ENCODE measurements at places on chromosomes 3 and 15.

- DNase-seq: no peak
Measured at GRCh38 chr3:180870008-180870699, 42.3 kb upstream of the FXR1 start.

DNA sequence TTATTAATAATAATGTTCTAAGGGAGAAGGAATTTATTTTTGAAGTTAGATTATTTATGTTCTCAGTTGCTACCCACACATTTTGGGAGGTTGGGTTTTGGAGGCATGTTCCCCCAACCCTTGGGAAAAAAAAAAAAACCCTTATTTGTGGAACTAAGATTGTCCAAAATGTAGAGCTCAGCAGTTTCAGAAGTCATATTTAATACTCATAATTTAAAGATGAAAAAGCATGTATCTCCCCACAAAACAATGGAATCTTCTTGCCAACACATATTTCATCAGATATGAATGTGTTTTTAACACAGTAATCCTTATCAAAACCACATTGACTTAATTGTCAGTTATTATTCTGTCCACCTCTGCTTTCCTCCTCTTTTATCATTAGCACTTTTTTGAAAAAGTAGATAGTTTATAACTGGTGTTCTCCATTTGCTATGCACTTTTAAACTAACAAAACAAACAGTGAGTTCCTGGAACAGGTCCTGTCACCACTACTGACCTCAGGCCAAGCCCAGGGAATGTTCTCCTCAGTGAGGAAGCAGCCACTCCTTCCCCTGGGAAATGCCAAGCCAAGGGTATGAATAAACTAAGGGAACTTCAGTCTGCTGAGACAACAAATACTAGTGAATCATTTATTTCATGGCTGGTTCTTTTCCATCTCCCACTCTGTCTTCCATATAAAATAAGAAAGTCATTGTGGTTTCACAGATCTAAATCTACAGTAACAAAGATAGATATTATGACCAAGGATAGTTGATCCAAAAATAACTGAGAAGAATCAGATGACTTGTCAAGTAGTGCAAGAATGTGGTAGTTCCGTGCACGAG is 414.4 kb upstream of the ALCAM start:
- peak; percentile 94 for DNase-seq

- DNase-seq: no peak
Measured at GRCh38 chr15:25890529-25890928, 27.4 kb upstream of the ATP10A start.

- DNase-seq: peak; percentile 79
Measured at GRCh38 chr3:105359098-105359762, 7.5 kb upstream of the ALCAM start.

- DNase-seq: no peak
Measured at GRCh38 chr3:81886081-81886480, 124.6 kb upstream of the GBE1 start.

- DNase-seq: peak; percentile 52
Measured at GRCh38 chr3:47365213-47366153, 15.3 kb upstream of the PTPN23 start.

DNA sequence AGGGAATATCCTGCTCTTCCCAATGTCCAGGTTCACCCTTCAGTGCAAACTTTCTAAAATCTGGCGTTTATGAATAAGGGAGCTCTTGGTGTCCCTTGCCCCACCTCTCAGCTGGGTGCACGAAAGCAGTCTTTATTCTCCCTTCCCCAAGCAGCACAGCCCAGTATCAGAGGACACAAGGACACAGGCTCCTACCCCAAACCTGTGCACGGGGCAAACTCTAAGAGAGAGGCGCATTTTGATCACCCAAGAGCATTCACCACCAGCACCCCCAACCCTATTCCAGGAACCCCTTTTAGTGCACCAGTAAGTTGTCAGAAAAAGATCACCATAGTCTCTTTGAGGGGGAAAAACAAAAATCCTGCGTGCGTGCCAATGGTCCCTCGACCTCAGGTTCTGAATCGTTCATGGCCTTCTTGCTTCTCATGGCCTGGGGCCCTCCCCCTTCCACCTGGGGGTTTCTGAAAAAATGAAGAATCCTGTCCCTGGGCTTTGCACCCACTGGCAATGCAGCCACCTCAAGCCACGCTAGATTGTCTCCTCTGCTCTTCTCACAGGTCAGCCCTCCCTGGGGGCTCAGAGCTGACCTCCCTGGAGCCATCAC is 78.9 kb downstream of the FAM174B start:
- no peak for DNase-seq

DNA sequence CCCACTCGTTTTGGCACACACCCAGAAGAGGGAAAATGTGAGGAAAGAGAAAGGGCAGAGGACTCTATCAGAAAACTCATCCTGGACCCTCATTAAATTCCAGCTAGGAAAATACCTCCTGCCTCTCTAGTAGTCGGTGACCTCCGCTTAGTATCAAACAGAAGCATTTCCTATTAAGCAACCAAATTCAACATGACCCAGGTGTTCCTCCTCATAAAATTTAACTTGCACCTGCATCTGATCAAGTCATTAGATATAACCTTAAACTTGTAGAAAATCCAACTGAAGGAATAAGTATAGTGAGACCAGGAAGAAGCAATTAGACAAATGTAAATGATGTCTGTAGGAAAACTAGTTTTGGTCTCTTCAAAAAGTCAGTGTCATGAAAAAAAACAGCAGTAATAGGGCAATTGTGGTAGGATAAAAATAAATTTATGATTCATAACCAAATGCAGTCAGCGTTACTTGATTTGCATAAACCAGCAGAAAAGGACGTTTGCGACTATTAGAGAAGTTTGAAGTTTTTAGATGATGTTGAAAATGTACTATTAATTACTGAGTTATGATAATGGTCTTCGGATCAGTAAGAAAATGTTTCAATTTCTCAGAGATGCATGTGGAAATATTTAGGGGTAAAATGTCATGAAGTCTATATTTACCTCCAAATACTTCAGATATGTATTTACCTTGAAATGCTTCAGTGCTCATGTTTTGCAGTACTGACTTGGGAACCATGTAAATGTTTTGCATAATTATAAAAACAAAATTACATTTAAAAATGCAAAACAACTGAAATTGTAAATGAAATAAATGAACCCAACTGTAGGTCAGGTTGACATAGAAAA is 44.6 kb downstream of the LDHAL6B start:
- DNase-seq: no peak

GRCh38 chr3:133703915-133704314 is 42.2 kb upstream of the TOPBP1 start:
- no peak for DNase-seq

DNA sequence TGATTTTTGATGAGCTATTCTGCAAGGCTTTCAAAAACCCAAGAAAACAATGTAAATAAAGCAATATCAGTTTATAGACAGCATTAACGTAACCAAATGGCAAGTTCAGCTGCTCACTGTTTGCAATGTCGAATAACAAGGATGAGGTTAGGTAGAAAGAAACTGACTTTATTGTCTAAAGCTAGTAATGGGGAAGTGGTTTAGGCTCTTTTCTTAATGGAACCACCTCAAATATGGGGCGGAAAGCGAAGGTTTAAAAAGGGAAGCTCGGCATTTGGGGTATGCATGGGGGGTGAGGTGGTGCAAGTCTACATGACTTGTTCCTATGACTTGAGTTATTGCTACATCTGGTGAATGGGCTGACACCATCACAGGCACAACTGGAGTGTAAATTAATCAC is 1060.2 kb downstream of the NSUN3 start:
- no peak for DNase-seq

- DNase-seq: no peak
Measured at GRCh38 chr3:134378384-134378783, 4.1 kb upstream of the AMOTL2 start.

GRCh38 chr15:31486506-31486905 is 159.9 kb downstream of the KLF13 start:
- no peak for DNase-seq

GRCh38 chr15:66773129-66773873 is 71.3 kb downstream of the SMAD6 start:
- no peak for DNase-seq

- DNase-seq: no peak
Measured at GRCh38 chr3:6444888-6445658, 415.8 kb upstream of the GRM7 start.

DNA sequence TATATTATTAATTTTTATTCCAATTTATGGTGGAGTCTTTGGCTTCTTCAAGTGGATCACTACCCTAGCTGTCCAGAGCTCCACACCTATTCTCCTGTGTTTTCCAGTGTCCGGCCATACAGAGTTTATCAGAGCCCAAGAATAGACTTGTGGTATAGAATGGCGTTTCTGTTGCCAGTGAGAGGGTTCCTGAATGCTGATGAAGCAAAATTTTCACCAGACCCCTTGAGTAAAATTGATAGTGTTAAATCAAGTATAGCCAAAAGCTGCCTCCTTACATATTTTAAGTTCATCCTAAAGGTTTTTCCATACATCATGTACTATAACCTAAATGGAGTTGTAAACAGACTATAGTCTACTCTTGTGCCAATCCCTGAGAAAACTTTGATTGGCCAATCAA is 171.5 kb upstream of the CHL1 start:
- no peak for DNase-seq

DNA sequence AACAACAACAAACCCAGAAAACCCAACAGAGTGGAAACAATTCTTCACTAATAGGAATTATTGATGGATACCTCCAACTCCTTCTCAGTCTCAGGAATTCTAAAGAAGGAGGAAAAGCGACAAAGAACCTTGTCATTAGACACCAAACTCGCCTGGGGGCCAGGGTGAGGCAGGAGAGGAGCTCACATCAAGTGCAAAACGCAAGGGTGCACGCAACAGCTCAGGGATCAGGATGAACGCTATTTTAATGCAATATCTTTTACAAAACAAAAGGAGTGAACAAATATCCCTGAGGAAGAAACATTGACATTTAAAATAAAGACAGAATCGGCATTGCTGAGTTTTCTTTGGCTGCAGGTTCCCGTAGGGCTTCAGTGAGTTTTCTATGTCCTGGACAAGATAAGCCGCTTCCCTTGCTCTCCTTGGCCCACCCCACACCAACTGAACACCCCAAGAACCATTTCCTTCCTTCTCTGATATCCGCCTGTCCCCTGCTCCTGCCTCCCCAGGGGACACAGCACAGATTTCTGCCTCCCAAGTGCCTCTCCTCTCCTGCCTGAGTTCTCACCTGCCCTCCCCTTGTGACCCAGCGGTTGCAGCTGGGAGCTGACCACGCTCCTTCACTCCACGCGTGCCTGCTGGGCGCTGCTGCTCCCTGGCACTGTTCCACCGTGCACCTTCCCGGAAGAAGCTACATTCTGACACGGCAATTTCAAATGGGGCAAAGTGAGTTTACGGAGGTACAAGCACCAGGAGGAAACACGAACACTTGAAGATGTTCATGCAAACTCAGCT is 63.0 kb downstream of the ATP10A start:
- no peak for DNase-seq

DNA sequence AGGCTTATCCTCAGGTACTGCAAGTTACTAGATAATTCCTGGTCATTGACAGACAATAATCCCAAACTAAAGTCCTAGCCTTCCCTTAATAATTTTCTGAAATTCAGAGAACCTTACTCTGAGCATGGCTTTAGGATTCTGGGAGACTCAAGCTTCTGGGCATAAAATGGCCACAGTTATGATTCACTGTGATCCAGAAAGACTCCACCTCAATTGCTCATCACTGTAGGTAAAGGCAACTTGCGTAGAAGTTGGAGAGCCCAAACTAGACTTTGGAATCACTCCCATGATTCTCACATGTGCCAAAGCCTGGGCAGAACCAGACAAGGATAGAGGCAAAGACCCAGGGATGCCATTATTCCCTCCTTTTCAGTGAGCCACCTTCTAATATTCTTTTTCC is 195.3 kb downstream of the OSBPL10 start:
- no peak for DNase-seq

DNA sequence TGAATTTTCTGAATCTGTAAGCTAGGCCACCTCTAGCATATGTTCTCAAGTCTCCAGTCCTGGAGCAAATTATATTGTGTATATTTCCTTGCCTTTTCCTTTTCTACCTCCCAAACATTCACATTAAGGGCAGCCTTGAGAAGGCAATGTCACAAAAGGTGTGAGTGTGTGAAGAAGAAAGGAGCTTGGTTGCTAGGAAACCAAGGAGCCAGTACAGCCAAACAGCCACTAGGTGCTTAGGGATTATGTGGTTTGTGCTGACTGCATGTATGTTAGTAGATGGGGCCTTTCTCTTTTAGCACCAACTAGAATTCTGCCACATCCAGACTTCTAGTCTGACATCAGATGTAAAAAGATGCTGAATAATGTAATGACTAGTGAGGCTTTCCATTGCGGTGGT is 118.8 kb upstream of the DAZL start:
- peak; percentile 54 for DNase-seq

DNA sequence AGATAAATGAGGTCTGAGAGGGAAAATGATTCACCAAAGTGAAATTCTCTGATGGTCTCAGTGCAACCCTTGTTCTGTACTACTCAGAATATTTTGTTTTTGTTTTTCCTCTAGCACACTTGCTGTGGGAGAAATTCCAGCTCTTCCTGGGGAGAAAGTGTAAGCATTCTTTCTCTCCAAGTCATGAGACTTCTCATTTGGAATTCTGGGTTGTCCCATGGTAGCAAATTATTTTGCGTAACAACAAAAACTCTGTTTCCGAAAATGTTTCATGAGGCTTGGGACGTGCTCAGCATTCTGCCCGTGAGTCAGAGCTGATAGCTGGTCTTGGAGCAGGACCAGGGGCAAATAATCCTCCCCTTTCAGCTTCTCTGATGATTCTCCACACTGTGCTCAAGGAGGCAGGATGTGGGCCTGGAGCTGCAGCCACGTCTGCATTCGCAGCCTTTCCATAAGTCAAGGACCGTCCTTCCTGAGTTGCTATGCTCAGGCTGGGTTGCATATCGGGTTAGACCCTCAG is 70.3 kb downstream of the SENP2 start:
- peak; percentile 99 for DNase-seq

DNA sequence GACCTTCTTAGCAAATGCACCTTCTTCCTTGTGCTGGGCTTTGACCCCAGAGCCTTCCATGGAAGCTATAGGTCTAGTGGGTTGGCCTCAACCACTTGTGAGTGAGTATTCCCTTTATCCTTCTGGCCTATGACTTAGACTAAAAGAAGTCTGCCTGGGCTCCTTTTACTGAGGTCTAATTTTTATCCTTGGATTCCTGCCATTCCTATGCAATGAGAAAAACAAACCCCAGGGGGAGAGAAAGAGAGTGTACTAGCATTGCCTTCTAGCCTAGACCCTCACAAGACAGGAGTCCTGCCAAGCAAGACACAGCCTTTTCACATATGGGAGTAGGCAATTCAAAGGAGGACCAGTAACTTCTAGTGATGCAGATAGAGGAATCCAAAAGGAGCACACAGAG is 155.4 kb downstream of the PPM1L start:
- DNase-seq: no peak
